ENCODE measurements at places on chromosomes 11 and 22.

GRCh38 chr11:64878223-64878493, 263 bp downstream of the EHD1 start:
- DNase-seq, result no peak

- DNase-seq, result no peak
Observed at GRCh38 chr11:61488651-61489291, 19.8 kb upstream of the LRRC10B start.

DNA sequence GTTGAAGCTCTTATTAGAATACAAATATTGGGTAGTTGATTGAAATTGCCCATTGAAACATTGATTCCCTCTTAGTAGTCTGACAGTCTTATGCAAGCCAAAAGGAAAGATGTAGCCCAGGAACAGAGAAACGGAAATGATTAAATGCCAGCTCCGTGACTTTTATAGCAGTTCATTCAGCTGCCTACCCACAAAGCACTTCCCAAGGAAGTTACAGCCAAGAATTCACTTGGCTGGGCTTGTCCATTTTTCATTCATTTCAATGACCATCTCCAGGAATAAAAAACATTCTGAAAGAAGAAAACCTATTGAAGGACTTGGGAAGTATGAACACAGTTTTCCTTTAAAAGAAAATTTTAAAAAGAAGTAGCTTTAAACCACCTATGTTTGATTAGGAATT, 62.0 kb downstream of the NCAM1 start:
- DNase-seq, result no peak

DNA sequence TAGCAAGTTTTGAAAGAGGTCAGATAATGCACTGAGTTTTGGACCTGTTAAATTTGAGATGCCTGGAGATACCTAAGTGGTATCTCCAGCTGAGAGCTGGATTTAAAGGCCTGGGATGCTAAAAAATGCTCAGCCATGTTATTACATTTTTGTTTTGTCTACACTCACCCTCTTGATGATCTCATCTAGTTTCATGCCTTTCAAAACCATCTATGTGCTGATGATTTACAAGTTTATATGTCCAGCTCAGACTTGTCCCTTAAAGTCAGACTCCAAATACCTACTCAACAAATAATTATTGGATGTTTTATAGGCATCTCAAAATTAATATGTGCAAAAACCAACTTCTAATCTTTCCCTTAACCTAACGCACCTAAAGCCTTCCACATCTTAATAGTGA, 103.6 kb upstream of the OR9G4 start:
- DNase-seq, result no peak

GRCh38 chr22:50298937-50299784, 8.3 kb downstream of the PLXNB2 start:
- no peak for DNase-seq

GRCh38 chr11:124108156-124108555, 7.1 kb upstream of the VWA5A start:
- peak; percentile 13 for DNase-seq
